Astrocyte of the spinal cord (primary cell): ENCODE measurements at places on chromosomes 12 and 14.

- DNase-seq = no peak
Measured at GRCh38 chr14:63922696-63923421, 70.1 kb downstream of the SYNE2 start.

GRCh38 chr14:41668356-41668755 lies 61.7 kb downstream of the LRFN5 start:
- DNase-seq = peak; percentile 37

DNA sequence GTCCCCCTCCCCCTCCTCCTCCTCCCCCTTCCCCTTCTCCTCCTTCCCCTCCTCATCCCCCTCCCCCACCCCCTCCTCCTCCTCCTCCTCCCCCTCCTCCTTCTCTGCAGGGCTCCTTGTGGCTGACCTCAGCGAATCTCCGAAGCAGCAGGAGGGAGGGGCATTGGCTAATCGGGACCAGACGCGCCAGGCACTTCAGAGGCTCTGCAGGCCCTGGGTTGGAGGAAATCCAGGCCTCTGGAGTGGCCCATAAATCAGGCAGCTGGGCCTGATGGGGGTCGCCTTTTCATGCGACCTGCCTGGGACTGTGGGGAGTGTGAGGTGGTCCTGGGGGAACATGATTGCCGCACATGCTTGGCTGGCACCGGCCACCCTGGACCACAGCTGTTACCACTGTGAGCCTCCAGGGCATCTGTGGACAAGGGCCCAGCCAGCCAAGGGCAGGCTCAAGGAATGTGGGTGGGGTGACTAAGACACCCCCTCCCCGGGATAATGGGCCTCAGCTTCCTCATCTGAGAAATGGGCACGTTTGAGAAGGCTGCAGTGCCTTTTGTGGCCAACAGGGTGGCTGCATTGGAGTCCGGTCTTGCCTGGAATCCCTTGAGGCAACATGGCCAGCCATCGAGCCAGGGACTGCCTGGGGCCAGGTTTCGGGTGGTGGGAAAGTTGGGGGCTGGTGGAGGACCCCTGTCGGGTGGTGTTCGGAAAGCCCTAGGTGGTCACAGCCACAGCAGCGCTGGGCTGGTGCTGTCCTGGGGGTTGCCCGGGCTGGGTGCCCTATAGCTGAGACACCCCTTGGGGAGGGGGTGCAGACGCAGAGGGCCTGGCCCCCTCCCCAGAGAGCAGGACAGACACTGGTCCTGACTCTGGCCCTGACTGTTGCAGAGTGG lies 12.0 kb downstream of the KIF26A start:
- DNase-seq = peak; percentile 67

DNA sequence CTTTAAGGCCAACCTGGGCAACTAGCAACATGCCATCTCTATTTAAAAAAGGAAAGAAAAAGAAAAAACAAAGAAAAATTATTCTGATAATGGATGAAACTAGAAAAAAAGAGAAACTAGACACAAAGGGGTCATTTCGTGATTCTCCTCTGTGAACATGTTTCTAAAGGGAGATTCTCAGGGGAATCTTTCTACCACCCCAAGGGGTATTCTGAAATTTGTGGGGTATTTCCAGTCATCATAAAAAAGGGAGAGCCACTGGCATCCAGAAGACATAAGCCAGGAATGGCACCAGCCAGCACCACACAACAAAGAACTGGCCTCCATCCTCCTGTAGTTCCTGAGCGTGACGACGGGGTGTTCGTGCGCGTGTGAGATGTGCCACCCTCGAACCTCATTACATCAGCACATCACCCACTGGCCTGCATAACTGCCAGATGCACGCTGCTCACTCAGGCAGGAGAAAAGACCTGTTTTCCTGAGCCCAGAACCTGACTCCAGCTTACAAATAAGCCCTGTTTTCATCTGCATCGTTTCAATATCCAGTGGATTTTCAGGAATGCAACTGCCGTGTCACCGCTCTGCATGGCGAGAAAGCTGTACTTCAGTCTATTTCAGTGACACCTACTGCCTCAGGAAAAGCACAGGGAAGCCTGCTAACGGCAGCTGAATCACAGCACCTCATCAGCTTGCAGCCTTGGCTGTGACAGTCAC lies 23.9 kb downstream of the STX2 start:
- no peak for DNase-seq

DNA sequence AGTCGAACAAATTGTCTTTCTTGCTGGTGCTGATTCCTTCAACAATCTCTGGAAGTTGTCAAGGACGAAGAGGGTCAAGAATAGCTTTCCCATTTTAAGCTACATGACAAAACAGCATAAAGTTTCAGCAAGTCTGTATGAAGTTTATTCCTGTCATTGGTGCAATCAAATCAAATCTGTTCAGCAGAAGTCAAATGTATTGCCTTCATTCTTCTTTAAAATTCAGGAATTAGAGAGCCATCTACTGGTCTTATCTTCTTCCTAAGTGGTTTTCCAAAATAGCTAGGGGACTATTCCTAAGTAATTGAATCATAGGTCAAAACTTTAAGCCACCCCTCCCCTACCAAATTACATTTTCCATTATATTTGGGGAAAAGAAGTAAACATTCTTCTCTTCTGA lies 990.2 kb downstream of the GALC start:
- no peak for DNase-seq

- no peak for DNase-seq
Measured at GRCh38 chr14:52891800-52892199, 59.0 kb downstream of the FERMT2 start.

GRCh38 chr12:74689071-74689655 lies 151.5 kb downstream of the ATXN7L3B start:
- peak; percentile 71 for DNase-seq

- DNase-seq = peak; percentile 86
Measured at GRCh38 chr12:124506145-124506831, 61.1 kb downstream of the NCOR2 start.

- peak; percentile 71 for DNase-seq
Measured at GRCh38 chr14:81464253-81465002, 64.3 kb upstream of the STON2 start.

DNA sequence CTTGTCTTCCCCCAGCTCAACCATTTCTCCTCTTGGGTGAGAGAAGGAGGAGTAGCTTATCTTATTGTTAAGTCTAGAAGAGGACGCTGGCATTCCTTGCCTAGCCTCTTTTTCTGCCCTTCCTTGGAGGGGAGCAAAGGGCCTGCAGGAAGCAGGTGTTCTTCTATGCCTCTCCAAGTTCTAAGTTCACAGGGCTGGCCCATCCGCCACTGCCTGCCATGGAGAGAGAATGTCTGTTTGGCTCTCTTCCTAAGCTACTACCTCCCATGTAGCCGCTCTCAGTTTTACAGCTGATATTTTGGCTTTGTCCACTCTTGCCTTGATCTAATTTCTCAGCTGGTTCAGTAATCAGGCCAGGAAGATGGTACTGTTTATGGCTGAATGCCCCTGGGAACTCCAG lies 201.2 kb downstream of the NTF3 start:
- no peak for DNase-seq

DNA sequence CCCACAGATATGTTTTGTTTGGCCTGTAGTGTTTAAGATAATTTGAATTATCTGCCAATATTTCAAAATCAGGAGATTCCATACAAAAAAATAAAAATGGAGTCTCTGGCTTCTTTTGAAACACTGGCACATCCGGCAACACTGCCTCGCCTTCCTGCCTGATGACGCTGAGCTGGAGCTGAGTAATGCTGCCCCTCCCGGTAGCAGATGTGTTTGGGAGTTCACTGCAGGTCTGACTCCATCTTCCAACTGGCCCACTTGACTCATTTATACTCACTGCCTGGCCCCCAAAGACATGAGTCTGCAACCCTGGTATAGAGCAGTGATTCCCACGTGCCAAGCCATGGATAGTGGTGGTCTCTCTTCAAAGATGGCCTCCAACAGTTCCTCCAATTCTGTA lies 7.4 kb downstream of the CIT start:
- peak; percentile 84 for DNase-seq

- DNase-seq = no peak
Measured at GRCh38 chr12:34403706-34404376, 381.5 kb downstream of the ALG10 start.

DNA sequence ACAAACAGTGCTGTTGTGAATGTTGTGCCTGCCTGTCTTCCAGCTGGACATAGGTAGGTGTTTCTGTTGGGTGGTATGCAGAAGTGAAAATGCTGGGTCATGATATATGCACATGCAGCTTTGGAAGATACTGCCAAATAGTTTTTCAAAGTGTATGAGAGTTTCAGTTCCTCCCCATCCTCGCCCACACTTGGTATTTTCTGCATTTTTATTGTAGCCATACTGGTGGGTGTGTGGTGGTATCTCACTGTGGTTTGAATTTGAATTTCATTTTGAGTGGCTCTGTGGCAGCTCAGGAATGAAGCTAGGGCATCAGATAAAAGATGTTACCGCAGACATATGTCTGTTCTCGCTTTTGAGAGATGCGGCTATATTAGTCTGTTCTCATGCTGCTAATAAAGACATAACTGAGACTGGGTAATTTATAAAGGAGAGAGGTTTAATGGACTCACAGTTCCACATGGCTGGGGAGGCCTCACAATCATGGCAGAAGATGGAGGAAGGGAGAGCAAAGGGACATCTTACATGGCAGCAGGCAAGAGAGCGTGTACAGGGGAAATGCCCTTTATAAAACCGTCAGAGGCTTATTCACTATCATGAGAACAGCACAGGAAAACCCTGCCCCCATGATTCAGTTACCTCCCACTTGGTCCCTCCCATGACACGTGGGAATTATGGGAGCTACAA lies 183.1 kb downstream of the CAND1 start:
- DNase-seq = no peak

DNA sequence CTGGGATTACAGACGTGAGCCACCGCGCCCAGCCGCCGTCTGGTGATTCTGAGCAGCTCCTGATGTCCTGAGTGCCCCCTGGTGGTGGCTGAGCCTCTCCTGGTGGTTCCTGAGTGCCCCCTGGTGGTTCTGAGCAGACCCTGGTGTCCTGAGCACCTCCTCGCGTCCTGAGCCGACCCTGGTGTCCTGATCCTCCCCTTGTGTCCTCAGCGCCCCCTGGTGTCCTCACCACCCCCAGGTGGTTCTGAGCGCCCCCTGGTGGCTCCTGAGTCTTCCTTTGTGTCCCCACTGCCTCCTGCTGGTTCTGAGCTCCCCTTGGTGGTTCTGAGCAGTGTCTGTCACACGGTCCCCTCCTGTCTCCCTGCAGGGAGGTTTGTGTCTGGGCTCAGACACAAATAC lies 1304.9 kb downstream of the TMEM121 start:
- DNase-seq = no peak

- no peak for DNase-seq
Measured at GRCh38 chr12:93102312-93102711, 173.2 kb upstream of the EEA1 start.

GRCh38 chr12:30884799-30885198 lies 41.7 kb upstream of the TSPAN11 start:
- no peak for DNase-seq

DNA sequence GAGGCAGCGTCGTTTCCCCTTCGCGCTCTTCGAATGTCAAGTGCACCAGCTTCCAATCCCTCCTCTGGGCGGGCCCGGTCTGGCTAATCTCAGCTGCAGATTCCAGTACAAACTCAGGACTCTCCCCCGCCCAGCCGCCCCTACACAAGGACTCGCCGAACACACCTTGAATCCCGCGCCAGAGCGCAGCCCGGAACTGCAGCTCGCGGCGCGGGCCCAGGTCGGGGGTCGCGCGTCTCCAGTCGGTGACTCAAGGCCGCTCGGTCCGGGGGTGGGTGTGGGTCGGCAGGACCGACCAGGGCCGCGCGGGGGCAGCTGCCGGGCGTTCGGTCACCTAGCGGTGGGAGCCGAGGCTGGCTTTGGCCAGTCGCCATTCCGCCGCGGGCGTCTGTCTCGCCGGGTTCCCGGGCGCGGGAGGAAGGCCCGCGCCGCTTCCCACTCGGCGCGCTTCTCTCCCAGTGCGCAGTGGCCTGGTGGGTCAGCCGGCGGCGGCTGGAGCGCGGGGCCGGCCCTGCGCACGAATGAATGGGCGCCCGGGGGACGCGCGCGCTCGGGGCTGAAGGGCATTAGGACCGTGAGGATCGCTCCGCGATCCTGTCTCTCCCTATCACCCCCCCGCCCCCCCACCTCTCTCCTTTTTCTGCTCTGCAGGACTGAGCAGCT lies at the start of gene GALNT16:
TSS of gene GALNT16 (plus strand) at position 632 of the 663 bp plus-strand sequence. CDS start 133 bp downstream, outside the sequence.
- peak; percentile 26 for DNase-seq

GRCh38 chr14:74979442-74980397 lies 23.0 kb upstream of the EIF2B2 start:
- DNase-seq = peak; percentile 47

GRCh38 chr14:105290621-105291346 lies 10.0 kb downstream of the BRF1 start:
- no peak for DNase-seq

DNA sequence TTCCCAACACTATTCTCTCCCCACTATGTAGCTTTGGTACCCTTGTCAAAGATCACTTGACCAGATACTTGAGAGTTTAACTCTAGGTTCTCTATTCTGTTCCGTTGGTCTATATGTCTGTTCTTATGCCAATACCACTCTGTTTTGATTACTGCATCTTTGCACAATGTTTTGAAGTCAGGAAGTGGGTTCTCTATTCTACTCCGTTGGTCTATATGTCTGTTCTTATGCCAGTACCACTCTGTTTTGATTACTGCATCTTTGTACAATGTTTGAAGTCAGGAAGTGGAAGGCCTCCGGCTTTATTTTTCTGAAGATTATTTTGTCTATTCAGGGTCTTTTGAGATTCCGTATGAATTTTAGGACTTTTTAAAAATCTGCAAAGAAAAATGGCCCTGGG lies 2.7 kb upstream of the NDUFA12 start:
- DNase-seq = no peak

DNA sequence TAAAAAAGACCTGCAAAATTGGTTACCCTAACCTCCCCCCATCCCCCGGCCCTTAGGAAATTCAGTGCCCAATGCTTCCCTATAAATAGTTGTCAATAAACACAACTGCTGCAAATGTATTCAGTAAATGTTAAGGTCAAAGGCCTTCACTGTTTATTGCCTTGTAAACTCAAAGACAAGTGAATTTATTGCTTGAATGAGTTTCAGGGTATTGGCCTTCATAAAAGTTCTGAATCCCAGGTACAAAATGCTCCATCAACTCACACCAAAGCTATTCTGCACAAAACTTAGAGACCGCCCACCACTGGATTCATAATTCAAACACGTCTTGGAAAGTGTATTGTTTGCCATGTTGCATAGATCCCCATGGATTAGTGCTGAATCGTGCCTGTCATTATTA lies 63.3 kb upstream of the CDKN3 start:
- DNase-seq = no peak

GRCh38 chr14:57512220-57512619 lies 18.6 kb upstream of the CCDC198 start:
- no peak for DNase-seq

GRCh38 chr14:68297876-68298468 lies 478.4 kb downstream of the RAD51B start:
- peak; percentile 54 for DNase-seq

- no peak for DNase-seq
Measured at GRCh38 chr12:106042037-106042436, 96.7 kb downstream of the NUAK1 start.

- DNase-seq = peak; percentile 69
Measured at GRCh38 chr12:13233830-13234641, 37.5 kb downstream of the EMP1 start.
